ENCODE measurements at places on chromosomes 2 and 18.
A peak's percentile ranks its signal among the peaks of the same experiment; 100 is the strongest.

DNA sequence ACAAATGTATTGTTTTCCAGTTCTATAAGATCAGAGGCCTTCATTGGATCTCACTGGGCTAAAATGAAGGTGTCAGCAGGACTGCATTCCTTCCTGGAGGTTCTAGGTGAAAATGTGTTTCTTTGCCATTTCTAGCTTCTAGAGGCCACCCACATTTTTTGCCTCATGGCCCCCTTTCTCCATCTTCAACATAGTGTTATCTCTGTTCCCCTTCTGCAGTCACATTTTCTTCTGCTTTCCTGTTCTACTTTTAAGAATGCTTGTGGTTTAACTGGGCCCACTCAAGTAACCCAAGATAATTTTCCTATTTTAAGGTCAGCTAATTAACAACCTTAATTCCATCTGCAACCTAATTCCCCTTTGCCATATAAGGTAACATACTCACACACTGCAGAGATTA lies 36.1 kb downstream of the METTL21A start:
- DNase-seq: no peak

GRCh38 chr18:5546660-5547059 lies 2.9 kb upstream of the EPB41L3 start:
- no peak for DNase-seq

DNA sequence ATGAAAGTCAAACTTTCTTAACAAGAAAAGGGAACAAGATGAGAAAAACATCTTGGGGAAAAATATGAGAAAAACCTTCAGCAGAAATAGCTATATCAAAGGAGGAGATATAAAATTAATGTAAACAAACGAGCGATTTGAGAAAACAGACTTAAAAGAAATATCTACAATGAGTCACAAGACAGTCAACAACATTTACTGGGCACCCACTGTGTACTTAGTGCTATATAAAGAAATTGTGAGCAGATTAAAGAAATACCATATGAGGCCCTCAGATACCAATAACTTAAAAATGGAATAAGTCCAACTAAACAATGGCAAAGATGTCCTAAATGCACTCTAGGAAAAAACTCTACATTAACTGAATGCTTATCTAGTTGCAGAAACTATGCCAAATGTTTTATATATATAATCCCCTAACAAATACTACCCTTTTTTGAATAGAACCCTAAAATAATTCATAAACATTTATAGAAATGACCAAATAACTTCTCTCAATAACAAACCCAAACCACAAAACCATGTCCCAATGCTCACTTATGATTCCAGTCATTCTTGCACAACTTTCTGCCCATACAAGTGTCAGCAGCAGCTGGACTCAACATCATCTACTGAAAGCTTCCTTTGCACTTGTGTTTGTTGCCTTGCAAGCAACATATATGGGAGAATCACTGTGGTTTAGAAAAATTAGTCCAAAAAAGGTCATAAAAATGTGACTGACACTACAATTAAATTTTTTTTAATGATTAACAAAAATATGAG lies 83.5 kb downstream of the COBLL1 start:
- DNase-seq: no peak

DNA sequence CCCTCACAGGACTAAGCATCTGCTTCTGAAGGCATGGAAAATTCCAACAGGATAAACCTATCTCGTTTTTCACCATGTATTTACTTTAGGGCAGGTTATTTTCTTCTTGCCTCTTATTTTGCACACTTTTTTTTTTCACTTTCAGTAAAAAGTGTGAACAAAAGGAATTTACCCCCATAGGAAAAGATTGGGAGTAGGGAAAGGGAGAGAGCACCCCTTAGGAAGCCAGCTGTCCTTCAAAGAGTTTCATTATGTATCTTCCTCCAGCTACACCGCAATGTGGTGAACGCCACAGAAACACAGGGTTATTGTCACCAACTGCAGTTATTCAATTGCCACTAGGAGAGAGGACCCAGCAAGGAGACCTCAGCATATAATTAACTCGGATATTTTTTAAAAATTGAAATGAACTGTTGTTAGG lies 286.2 kb upstream of the VRK2 start:
- no peak for DNase-seq

GRCh38 chr2:233676046-233676445 lies 4.3 kb downstream of the UGT1A9 start:
- DNase-seq: no peak

GRCh38 chr2:102112692-102113665 lies 29.6 kb upstream of the IL1R1 start:
- no peak for DNase-seq

DNA sequence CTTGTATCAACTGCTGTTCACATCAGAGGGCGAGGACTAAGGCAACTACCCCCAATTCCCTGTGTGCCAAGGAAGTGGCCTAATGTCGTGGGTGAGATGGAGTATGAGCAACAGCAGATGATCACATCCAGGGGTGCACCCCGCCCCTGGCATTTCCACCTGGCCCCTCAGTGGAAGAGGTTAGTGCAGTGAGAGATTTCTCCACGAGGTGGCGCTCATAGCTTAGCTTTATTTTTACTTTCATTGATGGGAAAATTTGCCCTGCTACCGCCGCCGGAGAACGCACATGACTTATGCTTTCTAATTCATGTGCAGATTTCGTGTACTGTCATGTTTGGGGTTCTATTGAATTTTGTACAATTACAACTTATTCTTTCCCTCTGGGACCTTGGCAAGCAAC lies 470.6 kb upstream of the MEX3C start:
- peak; percentile 34 for DNase-seq

DNA sequence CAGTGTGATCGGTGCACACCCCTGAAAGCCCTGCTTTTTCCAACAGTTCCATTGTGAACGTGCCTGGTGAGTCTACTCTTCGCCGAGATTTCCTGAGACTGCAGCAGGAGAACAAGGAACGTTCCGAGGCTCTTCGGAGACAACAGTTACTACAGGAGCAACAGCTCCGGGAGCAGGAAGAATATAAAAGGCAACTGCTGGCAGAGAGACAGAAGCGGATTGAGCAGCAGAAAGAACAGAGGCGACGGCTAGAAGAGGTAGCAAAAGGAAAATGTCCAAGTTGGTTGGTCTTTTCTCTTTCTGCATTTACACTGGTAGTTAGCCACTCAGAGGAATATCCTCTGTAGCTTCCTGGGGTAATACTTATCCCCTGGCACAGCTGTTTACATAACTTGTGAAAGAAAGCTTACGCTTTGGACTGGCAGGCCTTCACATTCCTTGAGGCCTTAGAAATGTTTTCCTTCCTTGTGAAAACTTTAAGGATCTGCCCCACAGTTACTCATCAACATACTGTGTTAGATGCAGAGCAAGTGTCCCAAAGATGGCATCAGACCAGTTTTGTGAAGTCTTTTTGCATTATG lies 146.6 kb downstream of the MAP4K4 start:
- DNase-seq: no peak
